ENCODE measurements at places on chromosomes 1 and 21. TPM values are rescaled to one million over a fixed set of nuclear protein-coding genes. Genes with fewer than 3 reads are reported as not detected.

Gene GBP7
- total RNA-seq: not detected

GRCh38 chr1:96865731-96866685 lies 144.4 kb downstream of the PTBP2 start:
- no peaks in the 10 kb centered on the region for H3K36me3 ChIP-seq
- no peaks in the 10 kb centered on the region for H3K27me3 ChIP-seq
- no peak for DNase-seq
- H3K4me3 ChIP-seq: no peak overlapping the region
- H3K27ac ChIP-seq: peak overlapping the region; percentile 39

Gene DNAJC11
- total RNA-seq: 40.4 TPM

DNA sequence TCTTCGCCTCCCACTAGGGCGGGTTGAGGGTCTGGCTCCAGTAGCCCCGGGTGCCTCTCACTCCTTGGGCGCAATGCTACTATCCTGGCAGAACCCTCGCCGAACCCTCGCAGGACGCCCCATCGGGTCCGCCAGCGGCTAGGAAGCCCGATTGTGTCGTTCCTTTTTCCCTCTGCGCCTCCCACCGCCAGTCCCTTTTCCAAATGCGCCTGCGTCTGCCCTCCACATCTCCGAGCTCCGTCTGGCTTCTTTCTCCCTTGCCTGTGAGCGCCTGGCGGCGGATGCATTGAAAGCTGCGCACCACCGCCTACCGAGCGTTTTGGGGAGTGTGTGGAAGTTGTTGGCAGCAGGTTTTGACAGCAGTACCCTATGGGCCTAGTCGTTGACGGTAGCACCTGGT lies 1.0 kb upstream of the DIRAS3 start:
- no peaks in the 10 kb centered on the region for H3K4me1 ChIP-seq
- H3K4me3 ChIP-seq: peak overlapping the region; percentile 8
- no peak overlapping the region for H3K27ac ChIP-seq
- peak; percentile 54 for DNase-seq

- H3K36me3 ChIP-seq: no peaks in the 10 kb centered on the region
- H3K4me1 ChIP-seq: no peaks in the 10 kb centered on the region
- no peak overlapping the region for H3K4me3 ChIP-seq
- no peak for DNase-seq
- H3K27ac ChIP-seq: no peak overlapping the region
Measured at GRCh38 chr1:20405051-20405754, 80.8 kb downstream of the CAMK2N1 start.

GRCh38 chr1:177586429-177586828 lies 383.4 kb downstream of the SEC16B start:
- H3K36me3 ChIP-seq: no peaks in the 10 kb centered on the region
- no peak overlapping the region for H3K4me3 ChIP-seq
- peaks cover 3% of the 10 kb centered on the region for H3K27me3 ChIP-seq
- H3K4me1 ChIP-seq: no peaks in the 10 kb centered on the region
- no peak overlapping the region for H3K27ac ChIP-seq
- no peak for DNase-seq

Gene WNT4
- total RNA-seq: 0.10 TPM

Gene LAPTM5
- total RNA-seq: 14.4 TPM

DNA sequence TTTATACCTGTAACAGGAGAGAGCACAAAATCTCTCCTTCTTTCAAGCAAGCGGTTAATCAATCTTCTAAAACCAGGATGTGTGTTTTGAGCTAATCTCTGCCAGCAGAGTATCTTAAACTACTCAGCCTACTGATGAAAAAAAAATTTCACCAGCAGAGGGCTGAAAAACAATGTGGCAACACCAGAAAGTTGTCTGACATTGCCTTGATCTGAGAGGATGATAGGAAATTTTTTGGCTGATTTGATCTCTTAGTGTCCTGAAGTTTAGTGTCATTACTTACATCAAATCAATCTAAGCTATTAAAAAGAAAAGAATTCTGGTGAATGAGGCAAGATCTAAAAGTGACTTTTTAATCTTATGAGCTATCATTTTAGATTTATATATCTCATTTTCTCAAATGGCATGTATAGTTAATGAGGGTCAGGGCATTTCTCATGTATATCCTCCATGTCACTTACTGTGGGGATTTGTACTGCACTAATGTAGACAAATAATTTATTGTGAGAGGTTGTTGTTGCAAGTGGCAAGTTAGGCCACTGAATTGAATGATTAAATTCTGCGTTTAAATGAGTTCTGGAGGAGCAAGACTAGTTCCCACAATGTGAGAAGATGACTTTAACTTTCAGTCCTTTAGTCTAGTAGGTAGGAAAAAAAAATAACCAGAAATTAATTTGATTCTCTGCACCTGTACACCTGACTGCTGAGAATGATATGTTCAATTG lies 10.9 kb downstream of the ADAMTS1 start:
- peaks cover 3% of the 10 kb centered on the region for H3K36me3 ChIP-seq
- DNase-seq: no peak
- H3K27me3 ChIP-seq: no peaks in the 10 kb centered on the region

Gene USP25
- total RNA-seq: 104 TPM

- no peak overlapping the region for H3K27ac ChIP-seq
- no peaks in the 10 kb centered on the region for H3K27me3 ChIP-seq
- no peak overlapping the region for H3K4me3 ChIP-seq
Measured at GRCh38 chr1:188056011-188056410, 1227.3 kb downstream of the PLA2G4A start.

DNA sequence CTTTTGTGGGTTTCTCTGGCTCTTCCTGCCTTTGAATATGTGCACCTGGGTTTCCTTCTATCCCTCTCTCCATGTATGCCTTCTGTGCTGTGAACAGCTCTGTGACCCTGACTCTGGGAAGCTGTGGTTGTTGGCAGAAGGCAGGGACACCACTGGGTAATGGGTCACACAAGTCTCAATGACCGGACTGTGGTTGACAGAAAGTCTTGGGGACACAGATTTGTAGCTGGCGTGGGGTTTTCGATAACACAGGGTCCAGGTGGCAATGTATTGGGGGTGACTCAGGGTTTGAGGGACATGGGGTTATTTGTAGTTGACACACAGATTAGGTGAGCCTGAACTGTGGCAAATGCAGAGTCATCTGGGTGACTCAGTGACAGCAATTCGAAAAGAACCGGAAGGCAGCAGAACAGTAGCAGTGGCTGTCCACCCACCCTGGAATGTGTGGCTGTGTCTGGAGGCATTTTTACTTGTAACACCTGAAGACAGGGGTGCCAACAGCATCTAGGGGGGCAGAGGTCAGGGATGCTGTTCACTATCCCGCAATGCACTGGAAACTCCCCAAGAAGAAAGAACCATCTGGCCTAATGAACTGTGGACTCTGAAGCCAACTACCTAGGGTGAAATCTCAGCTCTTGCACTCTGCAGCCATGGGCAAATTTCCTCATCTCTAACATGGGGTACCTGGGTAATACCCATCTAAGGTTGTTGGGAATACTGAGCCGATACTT lies 13.0 kb upstream of the SLC6A9 start:
- no peak for DNase-seq
- H3K36me3 ChIP-seq: no peaks in the 10 kb centered on the region
- no peaks in the 10 kb centered on the region for H3K4me1 ChIP-seq
- no peak overlapping the region for H3K27ac ChIP-seq
- no peaks in the 10 kb centered on the region for H3K27me3 ChIP-seq

- no peaks in the 10 kb centered on the region for H3K27me3 ChIP-seq
- H3K4me1 ChIP-seq: no peaks in the 10 kb centered on the region
- no peak for DNase-seq
- no peak overlapping the region for H3K4me3 ChIP-seq
Measured at GRCh38 chr1:47059376-47059775, 7.7 kb upstream of the CYP4Z1 start.

Gene PTGS2
- 0.30 TPM for total RNA-seq

GRCh38 chr1:3469104-3469848 lies 14.8 kb downstream of the ARHGEF16 start:
- no peak for DNase-seq
- H3K27ac ChIP-seq: no peak overlapping the region
- H3K4me3 ChIP-seq: no peak overlapping the region
- peaks cover 10% of the 10 kb centered on the region for H3K4me1 ChIP-seq
- no peaks in the 10 kb centered on the region for H3K27me3 ChIP-seq

- no peaks in the 10 kb centered on the region for H3K4me1 ChIP-seq
- no peaks in the 10 kb centered on the region for H3K36me3 ChIP-seq
Measured at GRCh38 chr21:35479529-35479928, 430.4 kb upstream of the RUNX1 start.

Gene MASP2
- not detected for total RNA-seq

GRCh38 chr1:48493041-48493440 lies 21.0 kb upstream of the SPATA6 start:
- no peak for DNase-seq
- no peaks in the 10 kb centered on the region for H3K36me3 ChIP-seq
- H3K27ac ChIP-seq: no peak overlapping the region
- H3K27me3 ChIP-seq: no peaks in the 10 kb centered on the region
- no peaks in the 10 kb centered on the region for H3K4me1 ChIP-seq

Gene PGM1
- total RNA-seq: 505 TPM

Gene CLDN17
- total RNA-seq: not detected

GRCh38 chr21:39650801-39651200 lies 38.1 kb downstream of the B3GALT5 start:
- no peak overlapping the region for H3K4me3 ChIP-seq
- H3K27ac ChIP-seq: no peak overlapping the region
- no peaks in the 10 kb centered on the region for H3K36me3 ChIP-seq
- H3K27me3 ChIP-seq: no peaks in the 10 kb centered on the region

Gene TRABD2B
- total RNA-seq: 0.49 TPM

DNA sequence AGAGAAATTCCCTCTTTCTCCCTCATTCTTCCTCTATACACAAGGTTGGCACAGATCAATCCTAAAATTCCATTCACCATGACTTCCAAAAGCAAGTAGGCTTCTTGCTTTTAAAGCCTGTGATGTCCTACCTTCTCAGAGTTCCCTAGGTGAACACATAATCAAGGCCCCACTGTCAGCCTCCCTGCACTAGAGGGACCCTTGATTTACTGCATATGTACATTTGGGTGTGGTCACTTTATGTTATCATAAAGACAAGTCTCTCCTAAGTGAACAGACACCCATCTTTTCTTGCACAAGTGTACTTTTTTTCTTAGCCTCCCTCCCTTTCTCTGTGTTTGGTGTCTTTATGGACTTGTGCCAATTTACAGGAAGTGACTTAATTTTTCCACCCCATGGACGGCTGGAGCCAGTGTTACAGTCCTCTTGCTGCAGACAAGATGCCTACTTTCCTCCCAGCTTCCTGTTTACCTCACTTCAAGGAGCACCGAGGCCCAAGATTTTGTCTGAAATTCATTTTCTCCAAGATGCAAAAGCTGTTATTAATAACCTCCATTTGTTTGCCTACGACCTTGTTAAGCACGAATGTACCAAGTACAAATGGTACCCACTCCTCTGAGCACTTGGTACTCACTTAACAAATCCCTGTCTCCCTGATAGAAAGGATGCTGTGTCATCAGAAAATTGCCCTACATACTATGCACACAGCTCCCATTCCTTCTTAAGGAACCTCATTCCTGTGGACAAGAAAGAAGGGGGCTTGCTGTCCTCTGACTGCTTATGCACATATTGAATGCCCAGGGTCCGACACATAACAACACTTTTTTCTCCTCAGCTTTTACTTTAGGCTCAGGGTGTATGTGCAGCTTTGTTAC lies 82.8 kb upstream of the SLC44A3 start:
- H3K4me3 ChIP-seq: no peak overlapping the region
- H3K36me3 ChIP-seq: no peaks in the 10 kb centered on the region
- no peak for DNase-seq
- H3K27me3 ChIP-seq: no peaks in the 10 kb centered on the region

DNA sequence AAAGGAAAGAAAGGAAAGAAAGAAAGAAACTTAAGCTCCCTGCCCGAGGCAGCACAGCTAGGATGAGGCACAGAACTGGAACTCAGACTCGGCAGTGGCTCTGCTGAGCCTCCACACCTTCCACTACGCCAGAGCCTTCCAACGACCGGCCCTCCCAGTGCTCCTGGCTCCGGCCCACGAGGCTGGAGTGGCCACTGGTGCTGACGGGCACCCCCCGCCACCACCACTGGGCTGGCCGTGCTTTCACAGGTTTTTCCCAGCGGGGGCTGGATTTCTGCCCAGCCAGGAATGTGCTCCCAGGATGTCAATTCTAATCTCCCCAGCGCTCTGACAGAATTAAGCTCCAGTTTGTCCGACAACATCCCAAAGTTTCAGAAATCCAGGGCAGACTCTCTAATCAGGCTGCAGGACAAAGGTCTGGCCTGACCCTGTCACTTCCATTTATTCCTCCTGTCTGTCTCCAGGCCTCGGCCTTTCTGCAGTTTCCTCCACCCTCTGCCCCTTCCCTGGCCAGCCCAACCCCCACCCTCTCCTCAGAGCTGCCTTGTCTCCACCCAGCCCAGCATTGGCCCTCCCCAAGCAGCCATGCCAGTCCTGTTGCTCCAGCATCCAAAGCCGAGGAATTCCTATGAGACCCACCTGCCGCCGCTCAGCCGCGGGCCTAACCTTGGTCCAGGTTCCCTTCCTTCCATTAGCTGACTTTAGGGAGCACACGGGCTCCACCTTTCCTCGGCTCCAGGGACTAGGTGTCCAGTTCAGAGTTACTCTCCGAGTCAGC lies 81.9 kb downstream of the CASZ1 start:
- no peak for DNase-seq
- peaks cover 64% of the 10 kb centered on the region for H3K4me1 ChIP-seq
- no peaks in the 10 kb centered on the region for H3K36me3 ChIP-seq
- peak overlapping the region; percentile 53 for H3K27ac ChIP-seq
- H3K27me3 ChIP-seq: no peaks in the 10 kb centered on the region

Gene SIPA1L2
- 54.4 TPM for total RNA-seq

Gene FMO2
- 18.5 TPM for total RNA-seq

Gene AGO1
- 13.6 TPM for total RNA-seq

DNA sequence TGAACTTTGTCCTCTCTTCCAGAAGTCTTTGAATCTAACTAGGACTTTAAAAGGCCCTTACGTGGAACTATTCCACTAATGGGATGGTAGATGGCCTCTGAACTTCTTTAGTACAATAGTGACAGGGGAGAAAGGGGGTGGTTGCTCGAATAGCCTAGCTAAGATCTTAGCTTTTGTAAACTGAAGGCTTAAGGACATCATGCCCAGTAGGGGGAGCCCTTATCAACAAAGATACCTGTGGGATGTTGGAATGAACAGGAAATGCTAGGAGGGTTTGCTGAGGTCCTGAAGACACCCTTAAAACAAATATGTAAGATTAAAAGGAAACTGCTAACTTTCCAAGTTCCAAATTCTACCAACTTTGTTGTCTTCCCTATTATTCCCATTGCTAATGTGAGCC lies 33.2 kb downstream of the NHLH2 start:
- H3K4me3 ChIP-seq: no peak overlapping the region
- H3K27me3 ChIP-seq: no peaks in the 10 kb centered on the region
- H3K27ac ChIP-seq: no peak overlapping the region
- no peaks in the 10 kb centered on the region for H3K4me1 ChIP-seq

Data from psoas muscle (tissue), 8 donors.